Sigmoid colon (tissue), 7 donors: ENCODE measurements at places on chromosomes 6 and 20. TPM values are rescaled to one million over a fixed set of nuclear protein-coding genes. Genes with fewer than 3 reads are reported as not detected.
A peak's percentile ranks its signal among the peaks of the same experiment; 100 is the strongest.

DNA sequence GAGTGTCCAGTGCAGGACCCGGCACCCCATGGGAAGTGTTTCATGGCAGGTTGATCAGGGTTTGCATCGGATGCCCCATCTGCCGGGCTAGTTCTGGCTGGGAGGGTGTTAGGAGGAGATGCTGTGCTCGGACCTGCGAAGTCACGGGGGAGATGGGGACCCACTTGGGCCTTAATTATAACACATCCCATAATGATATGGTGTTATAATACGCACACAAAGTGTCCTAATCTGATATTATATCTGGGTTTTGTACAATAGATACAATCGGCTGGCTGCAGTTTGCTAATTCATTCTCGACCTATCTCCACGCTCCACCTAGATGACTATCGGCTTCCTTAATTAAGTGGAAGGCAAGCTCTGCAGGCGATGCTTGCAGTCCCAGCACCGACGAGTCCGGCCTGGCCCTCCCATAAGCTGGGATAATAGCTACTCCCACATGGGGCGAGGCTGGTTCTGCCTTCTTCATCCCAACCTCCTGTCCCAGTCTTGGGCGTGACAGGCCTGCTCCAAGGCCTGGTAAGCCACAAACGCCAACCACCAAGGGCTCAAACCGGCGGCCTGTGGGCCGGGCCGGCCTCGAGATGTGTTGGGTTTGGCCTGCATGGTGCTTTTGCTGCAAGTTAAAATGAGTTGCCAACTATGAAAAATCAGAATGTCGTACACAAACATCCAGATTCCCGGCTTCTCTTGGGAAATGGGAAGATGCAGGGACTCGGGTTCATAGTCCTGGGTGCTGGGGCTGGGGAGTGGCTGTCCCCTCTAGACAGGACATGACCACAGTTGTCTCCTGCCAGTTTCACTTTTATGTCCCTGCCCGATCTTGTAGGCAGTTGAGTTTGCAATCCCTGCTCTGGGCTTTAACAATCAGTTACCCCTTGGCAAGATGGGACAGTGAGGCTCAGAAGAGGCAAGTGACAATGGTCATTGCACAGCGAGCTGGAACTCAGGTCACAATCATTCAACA, 32.7 kb downstream of the CEBPB start:
- no peaks in the 10 kb centered on the region for H3K4me1 ChIP-seq
- H3K27ac ChIP-seq = peak overlapping the region; percentile 76
- no peak for DNase-seq
- no peaks in the 10 kb centered on the region for H3K36me3 ChIP-seq
- H3K27me3 ChIP-seq = no peaks in the 10 kb centered on the region
- no peak overlapping the region for H3K4me3 ChIP-seq

DNA sequence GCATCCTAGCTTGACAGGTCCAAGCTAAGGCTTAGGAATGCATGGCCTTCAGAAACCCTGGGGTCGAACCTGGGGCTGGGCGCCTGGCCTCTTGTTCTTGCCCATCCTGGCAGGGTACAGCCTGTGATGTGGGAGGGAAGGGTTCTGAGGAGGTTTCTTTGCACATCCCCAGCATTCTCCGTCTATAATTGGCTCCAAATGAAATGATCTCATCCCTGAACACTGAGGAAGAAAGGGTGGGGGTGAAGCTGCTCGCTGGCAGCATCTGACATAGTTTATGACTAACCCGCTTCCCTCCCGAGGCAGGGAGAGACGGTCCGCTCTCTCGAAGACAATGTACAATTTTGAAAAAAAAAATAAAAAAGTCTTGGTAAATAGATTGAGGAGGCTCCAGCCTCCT, 67.1 kb upstream of the ZNFX1 start:
- peak; percentile 90 for DNase-seq
- peak overlapping the region; percentile 89 for H3K27ac ChIP-seq
- H3K4me3 ChIP-seq = no peak overlapping the region
- no peaks in the 10 kb centered on the region for H3K27me3 ChIP-seq
- no peaks in the 10 kb centered on the region for H3K36me3 ChIP-seq

DNA sequence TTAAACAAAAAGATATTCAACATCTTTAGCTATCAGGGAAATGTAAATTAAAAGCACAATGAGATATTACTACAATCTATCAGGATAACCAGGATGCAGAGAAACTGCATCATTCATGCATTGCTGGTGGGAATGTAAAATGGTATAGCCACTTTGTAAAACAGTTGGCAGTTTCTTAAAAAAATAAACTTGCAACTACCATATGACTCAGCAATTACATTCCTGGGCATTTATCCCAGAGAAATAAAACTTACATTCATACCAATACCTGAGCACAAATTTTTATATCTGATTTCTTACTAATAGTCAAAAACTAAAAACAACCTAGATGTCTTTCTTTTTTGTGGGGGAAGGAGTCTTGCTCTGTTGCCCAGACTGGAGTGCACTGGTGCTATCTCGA, 190.3 kb upstream of the TAB2 start:
- no peak for DNase-seq
- no peaks in the 10 kb centered on the region for H3K36me3 ChIP-seq
- no peak overlapping the region for H3K4me3 ChIP-seq
- no peak overlapping the region for H3K27ac ChIP-seq
- H3K27me3 ChIP-seq = no peaks in the 10 kb centered on the region
- H3K4me1 ChIP-seq = peaks cover 11% of the 10 kb centered on the region

DNA sequence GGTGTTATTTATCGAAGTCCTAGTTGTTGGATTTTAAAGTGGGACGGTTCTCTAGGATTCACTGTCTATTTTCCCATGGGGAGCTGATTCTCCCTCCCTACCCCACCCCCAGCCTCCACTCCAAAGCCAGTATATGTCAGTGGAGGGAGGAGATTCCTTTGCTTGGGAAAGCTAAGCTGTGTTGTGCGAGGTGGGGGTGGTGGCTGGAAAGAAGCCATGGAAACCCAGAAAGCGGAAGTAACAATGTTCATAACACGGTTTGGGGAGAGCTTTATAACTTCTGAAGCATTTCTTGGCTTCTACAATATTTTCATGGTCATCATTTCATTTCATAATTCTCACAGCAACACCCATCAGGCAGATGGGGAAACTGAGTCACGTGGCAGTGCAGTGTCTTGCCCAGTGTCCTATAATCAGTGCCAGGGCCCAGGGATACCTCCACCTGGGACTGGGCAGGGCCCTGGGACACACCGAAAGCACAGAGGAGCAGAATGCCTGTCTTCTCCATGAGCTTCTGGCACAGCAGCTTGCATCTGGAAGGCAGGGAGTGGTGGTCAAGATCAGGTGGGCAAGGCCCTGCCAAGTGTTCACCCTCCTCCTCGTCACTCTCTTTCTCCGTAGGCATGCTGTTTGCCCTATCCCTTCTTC, 4.5 kb downstream of the SUN5 start:
- H3K4me1 ChIP-seq = no peaks in the 10 kb centered on the region
- no peak overlapping the region for H3K4me3 ChIP-seq
- H3K27me3 ChIP-seq = peaks cover 4% of the 10 kb centered on the region
- no peak overlapping the region for H3K27ac ChIP-seq

ADGB gene
- total RNA-seq = not detected

GPX5 gene
- total RNA-seq = not detected

PI16 gene
- total RNA-seq = 14.0 TPM

OOEP gene
- not detected for total RNA-seq

RPRD1B gene
- 29.3 TPM for total RNA-seq
